Astrocyte (in vitro differentiated cells and primary cell): ENCODE measurements at places on chromosomes 5 and 9. TPM values are rescaled to one million over a fixed set of nuclear protein-coding genes. Genes with fewer than 3 reads are reported as not detected.

DNA sequence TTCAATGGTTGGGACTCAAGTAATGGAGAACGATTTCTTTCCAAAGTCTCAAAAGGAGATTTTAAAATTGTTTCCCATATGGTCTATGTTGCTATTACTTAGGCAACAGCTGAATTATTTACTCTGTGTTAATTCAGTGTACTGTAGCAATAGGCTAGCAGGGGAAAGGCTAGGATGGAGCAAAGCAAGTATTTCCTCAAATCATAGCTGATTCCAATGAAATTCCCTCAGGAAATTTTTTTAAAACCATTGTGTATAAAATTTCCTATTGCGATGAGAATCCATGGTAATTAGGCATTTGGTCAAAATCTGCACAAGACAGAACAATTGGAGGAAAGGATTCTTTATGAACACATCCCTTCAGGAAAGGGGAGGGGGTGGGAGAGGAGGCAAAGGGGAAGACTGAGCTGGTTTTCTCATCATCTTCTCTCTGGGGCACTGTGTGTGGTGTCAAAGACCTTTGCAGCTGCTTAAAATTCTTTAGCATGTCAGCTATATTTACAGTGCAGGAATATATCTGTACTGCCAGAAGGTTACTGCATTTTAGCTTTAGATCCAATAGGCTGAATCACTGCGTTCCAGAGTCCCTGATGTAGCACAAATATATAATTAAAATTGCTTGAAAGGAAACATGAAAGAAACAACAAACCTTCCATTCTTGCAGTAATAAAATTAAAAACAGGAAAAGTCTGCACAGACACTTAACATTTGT, 95.3 kb downstream of the ZNF608 start:
- no peak for DNase-seq

GRCh38 chr5:177234841-177235240, 68.7 kb downstream of the RAB24 start:
- peak; percentile 19 for DNase-seq

- no peak for DNase-seq
Measured at GRCh38 chr5:102957141-102957540, 162.8 kb downstream of the GIN1 start.

Gene GHR
- total RNA-seq = 1.9 and 2.3 TPM in 2 replicates

DNA sequence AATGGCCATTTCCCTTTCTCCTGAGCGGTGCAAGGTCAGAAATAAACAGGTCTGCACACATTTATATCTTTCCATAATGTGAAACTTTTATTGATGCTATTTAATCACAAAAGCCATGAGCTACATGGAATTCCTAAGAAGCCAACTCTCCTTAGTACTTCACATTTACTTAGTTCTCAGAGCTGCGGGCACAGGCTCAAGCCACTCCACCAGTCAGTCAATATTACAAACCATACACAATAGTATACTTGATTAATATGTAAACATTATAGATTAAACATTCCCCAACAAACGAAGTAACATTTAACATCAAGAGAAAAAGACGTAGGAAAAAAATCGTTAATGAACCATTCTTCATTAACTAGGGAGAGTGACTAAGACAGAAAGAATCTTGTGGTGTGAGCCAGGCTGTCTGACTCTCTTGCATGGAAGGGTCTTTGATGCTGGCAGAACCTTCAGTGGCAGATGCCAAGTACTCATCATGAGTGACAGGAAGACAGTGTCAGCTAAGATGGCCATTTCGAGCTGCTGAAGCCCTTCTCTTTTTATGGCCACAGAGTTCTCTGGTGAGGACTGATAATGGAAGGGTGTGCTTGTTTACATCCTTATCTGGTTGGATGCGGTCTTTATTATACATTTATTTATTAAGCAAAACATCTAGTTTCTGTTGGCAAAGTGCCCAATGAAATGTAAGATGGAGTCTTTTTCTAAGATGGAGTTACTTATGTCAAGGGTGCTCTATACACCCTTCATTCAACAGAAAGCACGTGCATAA, 115.5 kb upstream of the TUT7 start:
- DNase-seq = peak; percentile 9

Gene ECSCR
- total RNA-seq = 0.96 and 1.00 TPM in 2 replicates

Gene TAS2R1
- not detected in 2 replicates for total RNA-seq

- DNase-seq = peak; percentile 56
Measured at GRCh38 chr5:111746791-111747190, 10.2 kb downstream of the NREP start.

GRCh38 chr5:2286250-2286649, 403.5 kb upstream of the IRX4 start:
- no peak for DNase-seq

Gene FOXD4L3
- not detected in 2 replicates for total RNA-seq

Gene HEMGN
- not detected in 2 replicates for total RNA-seq

Gene SPATA31E1
- not detected in 2 replicates for total RNA-seq

Gene IL7R
- total RNA-seq = 5.6 and 10.8 TPM in 2 replicates

DNA sequence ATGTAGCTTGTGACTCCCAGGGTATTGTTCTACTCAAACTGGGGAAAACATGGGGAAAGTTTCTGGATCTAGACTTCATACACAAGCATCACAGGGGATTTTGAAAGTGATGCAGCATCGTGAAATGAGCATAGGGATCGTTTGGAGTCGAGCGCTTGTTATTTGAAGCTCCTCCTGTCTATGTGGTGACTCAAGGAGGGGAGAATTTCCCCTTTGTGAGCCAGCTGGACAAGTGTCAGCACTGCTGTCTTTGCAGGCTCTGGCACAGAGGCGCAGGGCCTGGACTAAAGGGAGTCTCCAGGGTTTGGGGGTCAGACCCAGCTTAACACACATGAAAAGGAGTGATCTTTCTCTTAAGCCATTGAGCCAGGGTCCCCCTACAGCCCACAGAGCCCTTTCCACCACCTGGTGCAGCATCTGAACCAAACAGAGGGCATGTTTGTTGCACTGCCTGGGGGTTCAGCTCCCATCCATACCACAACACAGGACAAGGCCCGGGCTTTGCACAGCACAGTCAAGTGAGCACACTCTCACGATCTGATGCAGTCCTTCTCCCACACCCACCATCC, 51.0 kb downstream of the IRF1 start:
- peak; percentile 91 for DNase-seq

DNA sequence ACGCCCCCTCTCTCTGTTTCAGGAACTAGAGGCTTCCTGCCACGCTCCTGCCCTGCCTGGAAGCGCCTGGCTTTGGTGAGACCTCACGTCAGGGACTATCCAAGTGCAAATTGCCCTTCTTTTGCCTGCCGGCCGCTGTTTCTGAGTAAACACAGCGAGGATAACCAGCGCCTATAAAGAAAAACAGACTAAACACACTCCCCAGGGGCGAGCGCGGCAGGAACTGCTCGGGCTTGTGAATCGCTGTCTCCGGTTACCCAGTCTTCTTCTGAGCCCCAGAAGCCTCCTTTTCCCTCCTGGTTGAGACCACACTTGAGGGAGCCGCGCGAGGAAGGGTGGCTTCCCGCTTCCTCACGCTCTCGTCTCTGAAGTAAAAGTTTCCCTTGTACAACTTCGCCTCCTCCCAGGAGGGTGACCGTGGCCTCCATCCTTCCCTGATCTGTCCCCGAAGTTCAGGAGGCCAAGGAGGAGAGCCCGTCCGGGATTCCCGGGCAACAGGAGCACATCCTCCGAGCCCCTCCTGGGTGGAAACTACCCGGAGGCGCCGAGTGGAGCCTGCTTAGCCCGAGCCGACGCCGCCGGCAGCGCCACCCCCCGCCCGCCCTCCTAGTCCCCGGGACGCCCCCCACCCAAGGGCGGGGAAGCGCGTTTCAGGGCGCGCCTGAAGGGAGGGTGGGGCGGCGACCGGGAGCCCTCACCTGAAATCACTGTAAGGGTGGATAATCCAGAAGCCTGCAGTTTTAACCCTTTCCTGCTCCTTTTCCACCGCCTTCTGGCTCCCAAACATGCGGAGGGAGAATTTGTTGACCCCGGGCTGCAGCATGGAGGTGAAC, 993 bp downstream of the HCN1 start:
- no peak for DNase-seq

- DNase-seq = peak; percentile 55
Measured at GRCh38 chr9:95363051-95363841, 45.7 kb upstream of the FANCC start.

Gene GABBR2
- 2.0 and 2.2 TPM in 2 replicates for total RNA-seq

Gene ANKRD20A1
- total RNA-seq = 0.89 and 1.2 TPM in 2 replicates

DNA sequence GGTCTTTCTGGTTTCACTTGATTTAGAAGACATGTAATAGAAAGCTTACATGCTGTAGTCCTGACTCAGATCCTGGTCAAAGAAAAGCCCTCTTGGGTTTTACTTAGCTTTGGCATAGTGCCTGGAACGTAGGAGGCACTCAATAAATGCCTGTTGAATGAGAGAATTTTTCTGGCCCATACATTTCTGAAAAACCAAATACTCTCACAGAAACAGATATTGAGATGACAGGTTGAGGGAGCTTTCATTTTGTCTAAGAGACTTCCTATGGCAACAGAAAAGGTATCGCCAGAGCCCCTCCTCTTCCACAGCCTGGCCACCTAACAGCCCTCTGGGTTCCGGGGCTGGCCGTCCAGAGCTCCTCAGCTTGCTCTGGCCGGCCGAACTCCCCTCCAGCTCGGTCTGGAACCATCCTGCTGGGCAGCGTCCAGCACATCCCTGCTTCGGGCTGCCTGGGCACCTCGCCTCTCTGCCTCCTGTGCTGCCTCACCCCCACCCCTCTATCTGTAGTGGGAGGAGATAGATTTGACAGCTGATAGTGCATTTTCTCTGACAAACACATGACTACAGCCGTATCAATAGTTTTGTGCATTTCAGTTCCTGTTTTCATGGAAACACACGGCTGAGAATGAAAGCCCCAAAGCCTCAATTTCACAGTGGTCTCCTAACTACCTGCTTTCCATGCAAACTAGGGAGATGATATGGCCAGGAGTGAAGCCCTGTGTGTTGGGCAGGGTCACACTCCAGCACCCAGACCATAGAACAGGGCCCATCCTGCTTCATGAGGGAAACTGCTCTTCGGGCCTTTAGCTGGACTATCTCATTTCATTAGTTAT, 1.1 kb downstream of the IL4 start:
- peak; percentile 97 for DNase-seq

Gene HTR1A
- not detected in 2 replicates for total RNA-seq

Gene CARD9
- 2.7 and 4.2 TPM in 2 replicates for total RNA-seq

GRCh38 chr5:172971482-172971881, 12.1 kb upstream of the ATP6V0E1 start:
- no peak for DNase-seq

- peak; percentile 96 for DNase-seq
Measured at GRCh38 chr9:13267743-13268142, 11.7 kb downstream of the MPDZ start.

- no peak for DNase-seq
Measured at GRCh38 chr5:150116667-150117400, 30.5 kb upstream of the CSF1R start.

DNA sequence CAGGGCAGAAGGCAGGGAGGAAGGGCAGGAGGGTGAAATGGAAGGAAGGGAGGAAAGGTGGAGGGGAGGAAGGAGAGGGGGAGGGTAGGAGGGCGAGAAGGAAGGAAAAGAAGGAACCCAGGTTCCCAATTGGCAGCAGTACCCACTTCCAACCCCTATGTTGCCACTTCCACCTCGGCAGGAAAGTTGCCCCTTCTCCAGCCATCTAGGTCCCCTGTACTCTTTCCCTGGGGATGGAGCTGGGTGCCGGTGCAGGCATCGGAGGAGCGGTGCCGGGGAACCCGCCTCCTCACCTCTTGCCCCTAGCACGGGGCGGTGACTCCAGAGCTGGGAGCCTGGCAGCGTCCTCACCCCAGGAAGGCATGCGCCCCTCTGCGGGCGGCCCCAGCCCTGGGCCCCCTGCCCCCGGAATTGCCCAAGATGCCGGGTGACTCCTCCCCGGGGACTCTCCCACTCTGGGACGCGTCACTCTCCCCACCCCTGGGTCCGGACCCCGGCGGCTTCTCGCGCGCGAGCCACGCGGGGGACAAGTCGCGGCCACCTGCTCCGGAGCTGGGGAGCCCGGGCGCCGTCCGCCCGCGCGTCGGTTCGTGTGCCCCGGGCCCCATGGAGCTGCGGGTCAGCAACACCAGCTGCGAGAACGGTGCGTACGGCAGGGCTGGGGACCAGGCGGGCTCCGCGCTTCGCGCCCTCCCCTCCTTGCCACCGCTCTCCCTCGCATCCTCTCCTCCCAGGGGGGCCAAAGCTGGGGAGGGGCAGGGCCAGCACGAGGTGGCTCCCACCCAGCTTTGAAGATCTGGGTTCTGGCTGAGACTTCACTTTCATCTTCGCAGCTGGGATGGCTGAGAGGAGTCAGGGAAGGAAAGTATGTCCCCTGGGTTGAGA, at the start of gene NIPAL4:
TSS of gene NIPAL4 (plus strand) at position 499 of the 885 bp plus-strand sequence. CDS start at position 607, 108 bp downstream.
- DNase-seq = no peak

- DNase-seq = peak; percentile 58
Measured at GRCh38 chr9:79254900-79255650, 316.7 kb upstream of the TLE4 start.

Gene MYORG
- 6.9 and 7.3 TPM in 2 replicates for total RNA-seq

Gene TNFSF15
- total RNA-seq = 4.2 and 10.3 TPM in 2 replicates

DNA sequence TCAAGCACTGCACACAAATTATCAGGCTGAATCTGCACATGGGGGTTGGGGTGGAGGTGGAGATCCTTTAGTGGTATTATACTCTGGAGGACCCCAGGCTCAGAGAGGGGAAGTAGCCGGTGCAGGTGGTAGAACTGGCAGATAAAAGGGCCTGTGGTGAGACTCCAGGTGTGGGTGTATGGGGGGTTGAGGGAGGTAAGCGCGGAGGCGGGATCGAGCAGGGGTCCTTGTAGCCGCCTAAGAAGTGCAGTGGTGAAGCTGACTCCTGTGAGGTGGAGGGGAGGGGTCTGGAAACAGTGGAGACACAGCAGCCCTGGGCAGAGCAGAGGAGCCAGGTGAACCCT, 841 bp downstream of the ACSL6 start:
- DNase-seq = no peak

- DNase-seq = no peak
Measured at GRCh38 chr5:89948977-89949376, 460.6 kb downstream of the CETN3 start.

Gene PLPPR1
- not detected in 2 replicates for total RNA-seq

GRCh38 chr5:95861864-95862561, 39.5 kb upstream of the GLRX start:
- DNase-seq = peak; percentile 91

DNA sequence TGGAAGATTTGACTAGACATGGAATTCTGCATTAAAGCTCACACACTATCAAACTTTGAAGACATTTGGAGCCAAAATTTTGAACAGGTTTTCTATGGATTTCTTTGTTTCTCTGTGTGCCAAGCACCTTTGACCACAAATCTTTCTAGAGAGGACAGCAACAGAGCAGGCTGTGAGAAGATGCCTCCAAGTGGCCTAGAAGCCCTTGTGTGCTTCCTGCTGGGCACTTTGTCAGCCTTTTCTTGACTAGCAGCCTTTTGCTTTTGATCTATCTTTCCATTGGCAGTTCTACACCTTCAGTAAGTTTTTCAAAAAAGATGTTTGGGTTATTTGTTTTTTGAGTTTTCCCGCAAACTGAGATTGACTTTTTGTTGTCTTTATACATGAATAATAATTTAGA, 84.6 kb downstream of the SNX24 start:
- no peak for DNase-seq
